Smooth muscle cell of the umbilical artery (primary cell): ENCODE measurements at places on chromosomes 16 and 17. TPM values are rescaled to one million over a fixed set of nuclear protein-coding genes. Genes with fewer than 3 reads are reported as not detected.

Gene RNF40
- total RNA-seq = 63.5 and 93.2 TPM in 2 replicates

Gene TVP23A
- not detected in 2 replicates for total RNA-seq

Gene TEKT3
- total RNA-seq = not detected in 2 replicates

Gene UTS2R
- total RNA-seq = not detected in 2 replicates

Gene MFAP4
- 4.6 and 41.3 TPM in 2 replicates for total RNA-seq
